ENCODE measurements at places on chromosomes 7 and 10.

- DNase-seq = no peak
Observed at GRCh38 chr7:55409482-55410225, 44.5 kb downstream of the LANCL2 start.

- DNase-seq = no peak
Observed at GRCh38 chr10:124624895-124625294, 119.3 kb downstream of the FAM53B start.

- DNase-seq = no peak
Observed at GRCh38 chr7:76108540-76109233, 60.8 kb downstream of the MDH2 start.

DNA sequence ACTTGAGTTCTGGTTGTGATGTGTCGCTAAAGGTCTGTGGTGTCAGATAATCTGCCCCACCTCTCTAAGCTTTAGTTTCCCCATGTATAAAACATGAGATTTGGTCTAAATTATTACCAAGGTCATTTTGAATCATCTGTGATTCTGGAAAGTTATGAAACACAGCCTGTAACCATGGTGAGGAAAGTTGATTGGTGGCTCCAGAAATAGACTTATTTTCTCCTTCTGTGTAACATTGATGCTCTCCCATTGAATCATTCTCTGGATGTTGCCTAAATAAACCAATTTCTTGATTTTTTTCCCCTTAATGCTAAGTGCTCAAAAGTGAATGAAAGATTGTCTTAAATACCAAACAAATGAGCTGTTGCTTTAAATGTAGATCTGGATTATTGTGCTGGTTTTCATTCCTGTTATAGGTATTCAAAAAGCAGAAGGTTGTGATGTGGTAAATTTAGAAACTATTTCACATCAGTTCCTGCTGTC, 30.0 kb upstream of the PCGF5 start:
- DNase-seq = no peak

GRCh38 chr7:142150356-142150755, 38.8 kb downstream of the MGAM2 start:
- no peak for DNase-seq

DNA sequence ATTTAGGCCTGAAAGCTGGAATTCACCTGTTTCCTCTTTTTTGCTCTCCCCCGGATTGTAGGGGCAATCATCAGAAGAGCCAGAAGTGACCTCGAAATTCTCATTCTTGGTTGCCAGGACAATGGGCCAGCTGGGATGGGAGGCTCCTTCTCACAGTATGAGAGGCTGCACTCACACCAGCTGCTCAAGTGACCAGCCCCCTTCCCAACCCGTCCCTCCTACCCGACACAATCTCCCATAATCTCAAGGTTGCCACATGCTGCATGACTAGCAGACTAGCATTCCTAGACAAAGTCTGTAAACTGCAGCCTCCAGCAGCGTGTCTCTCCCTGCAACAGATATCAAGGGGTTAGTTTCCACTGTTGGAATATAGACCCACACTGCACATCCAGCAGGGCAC, 110.3 kb downstream of the C1GALT1 start:
- DNase-seq = no peak

DNA sequence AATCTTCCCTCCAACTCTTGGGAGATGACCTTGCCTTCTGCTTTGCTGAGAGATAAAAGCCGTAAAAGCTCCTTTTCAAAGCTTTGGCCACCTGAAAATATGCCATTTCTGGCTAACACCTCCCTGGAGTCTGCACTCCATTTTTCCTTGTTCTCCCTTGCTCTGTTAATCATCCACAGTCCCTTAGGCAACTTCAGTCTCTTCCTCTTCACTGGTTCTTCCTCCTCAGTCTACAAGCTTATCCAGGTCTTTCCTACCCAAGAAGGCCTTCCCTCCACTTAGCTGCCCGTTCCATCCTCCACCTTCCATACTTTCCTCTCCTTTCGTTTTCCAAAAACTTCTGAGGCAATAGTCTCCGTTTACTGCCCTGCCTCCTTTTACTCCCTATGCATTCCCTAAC, 30.5 kb downstream of the PAX2 start:
- DNase-seq = no peak

- no peak for DNase-seq
Observed at GRCh38 chr7:96870934-96871333, 134.4 kb upstream of the DLX6 start.

DNA sequence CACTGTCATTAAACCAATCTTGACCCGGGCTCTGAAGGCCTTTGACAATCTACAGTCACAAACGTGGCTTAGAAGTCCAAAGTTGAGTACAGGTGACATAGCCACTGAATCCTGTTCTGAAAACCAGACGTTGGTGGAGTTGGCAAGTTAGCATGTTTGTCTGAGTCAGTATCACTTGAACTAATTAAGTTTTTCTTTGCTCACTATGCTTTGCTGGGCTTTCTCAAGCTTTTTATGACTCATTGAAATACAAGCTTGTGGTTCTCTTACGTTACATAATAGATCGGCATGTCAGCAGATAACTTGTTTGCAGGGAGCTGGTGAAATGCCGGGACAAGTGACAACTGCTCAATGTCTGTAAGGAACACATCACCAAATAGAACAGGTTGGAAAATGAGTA, 53.8 kb downstream of the ARL5B start:
- peak; percentile 71 for DNase-seq
